T-helper 17 cell (primary cell): ENCODE measurements at places on chromosomes 13 and 19.

- no peak for DNase-seq
Observed at GRCh38 chr13:68727798-68728197, 1379.8 kb upstream of the ATXN8OS start.

DNA sequence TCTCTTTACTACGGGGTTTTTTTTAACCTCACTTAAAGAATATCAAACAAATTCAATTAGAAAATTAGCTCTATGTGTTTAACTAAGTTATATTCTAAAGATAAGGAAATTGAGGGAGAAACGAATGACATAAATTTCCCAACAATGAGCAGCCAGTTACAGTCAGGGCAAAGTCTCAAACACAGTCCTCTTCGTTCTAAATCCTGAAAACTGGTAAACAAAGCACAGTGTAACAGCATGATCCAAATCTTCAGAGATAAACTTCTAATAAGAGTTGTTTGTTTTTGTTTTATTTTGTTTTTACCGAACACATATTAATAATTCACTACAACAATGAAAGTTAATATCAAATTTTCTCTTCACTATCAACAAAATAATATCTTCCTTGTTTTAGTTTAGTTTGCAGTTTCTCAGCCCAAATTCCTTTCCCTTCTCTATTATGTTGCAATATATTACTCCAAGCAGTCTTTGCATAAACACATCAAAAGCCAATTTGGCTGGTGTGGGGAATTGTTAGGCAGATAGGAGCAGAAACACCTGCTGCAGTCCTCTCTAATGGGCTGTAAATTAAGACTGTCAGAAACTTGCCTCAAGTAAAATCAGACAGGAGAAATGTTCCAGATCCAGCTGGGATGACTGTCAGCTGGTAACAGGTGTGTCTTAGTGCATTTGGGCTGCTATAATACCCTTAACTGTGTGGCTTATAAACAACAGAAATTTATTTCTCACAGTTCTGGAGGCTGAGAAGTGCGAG, 106.5 kb upstream of the SGCG start:
- no peak for DNase-seq

DNA sequence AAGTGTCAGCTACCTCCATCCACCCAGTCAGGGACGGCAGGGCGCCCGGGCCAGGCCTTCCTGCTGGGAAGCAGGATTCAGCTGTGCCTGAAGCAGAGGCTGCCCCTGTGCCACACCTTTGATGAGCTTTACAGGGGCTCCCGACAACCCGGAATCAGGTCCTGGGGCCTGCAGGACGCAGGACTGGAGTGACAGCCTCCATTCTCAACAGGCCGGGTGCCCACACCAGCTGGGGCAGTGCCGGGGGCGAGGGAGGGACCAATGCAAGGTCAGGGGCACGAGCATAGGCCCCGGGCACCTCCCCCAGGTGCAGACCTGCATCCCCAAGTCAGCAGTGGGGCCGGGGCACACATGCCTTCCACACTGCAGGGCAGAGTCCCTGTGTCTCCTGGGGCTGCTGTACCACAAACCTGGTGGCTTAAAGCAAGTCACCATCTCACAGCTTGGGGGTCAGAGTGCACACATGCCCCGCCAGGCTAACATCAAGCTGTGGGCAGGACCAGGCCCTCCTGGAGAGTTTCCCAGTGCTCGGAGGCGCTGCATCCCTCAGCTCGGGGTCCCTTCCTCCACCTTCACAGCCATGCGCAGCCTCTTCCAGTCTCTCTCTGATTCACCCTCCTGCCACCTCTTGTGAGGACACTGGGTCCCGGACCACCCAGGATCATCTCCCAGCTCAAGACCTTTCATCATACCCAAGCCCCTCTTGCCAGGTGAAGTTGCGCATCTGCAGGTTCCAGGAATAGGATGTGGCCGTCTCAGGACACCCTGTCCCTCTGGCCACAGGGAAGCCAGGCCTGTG, 13.4 kb downstream of the UBXN6 start:
- DNase-seq: no peak

DNA sequence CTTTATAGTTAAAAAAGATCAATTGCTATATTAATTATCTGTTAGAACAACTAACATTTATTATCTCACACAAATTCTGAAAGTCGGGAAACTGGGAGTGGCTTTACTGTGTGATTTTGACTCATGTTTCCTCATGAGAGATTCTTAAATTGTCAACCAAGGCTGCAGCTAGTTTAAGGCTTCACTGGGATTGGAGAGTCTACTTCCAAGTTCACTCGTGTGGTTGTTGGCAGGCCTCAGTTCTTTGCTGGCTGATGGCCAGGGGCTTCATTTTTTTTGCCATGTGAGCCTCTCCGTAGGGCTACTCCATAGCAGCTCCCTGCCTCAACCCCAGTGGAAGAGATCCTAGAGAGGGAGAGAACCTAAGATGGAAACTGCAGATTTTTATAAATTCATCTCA, 24.5 kb upstream of the LPAR6 start:
- DNase-seq: no peak

DNA sequence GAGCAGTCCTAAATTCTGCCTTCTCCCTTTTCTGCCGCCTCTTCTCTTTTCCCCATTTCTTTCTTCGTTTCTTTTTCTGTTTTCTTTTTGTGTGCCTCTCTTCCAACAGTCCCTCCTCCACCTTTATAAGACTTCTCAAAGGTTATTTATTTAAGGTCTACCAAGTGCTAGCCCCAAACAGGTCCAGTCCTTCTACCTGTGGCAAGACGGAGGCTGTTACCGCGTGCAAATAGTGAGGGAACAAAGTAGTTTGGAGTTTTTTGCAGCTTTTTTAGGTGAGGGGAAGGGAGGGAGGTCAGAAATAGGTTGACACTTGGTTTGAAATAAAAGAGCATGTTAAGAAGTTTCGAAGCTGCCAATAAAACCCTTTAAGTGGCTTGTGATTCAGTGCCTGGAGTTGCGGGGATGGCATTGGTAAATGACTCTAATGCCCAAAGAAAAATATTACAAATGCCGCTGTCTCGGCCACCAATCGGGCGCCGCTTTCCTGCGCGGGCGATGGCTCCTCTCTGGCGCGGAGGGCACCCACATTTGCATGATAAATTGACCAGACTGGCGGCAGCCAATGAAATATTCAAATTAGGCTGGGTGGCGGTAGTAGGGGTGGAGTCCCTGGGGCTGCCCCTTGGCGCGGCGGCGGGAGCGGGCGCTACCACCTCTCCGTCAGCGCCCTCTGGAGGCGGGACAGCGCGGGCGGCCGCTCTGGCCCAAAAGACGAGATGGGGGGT, 7.5 kb upstream of the TSHZ3 start:
- peak; percentile 41 for DNase-seq

- no peak for DNase-seq
Observed at GRCh38 chr13:65336916-65337315, 1893.2 kb downstream of the PCDH9 start.

DNA sequence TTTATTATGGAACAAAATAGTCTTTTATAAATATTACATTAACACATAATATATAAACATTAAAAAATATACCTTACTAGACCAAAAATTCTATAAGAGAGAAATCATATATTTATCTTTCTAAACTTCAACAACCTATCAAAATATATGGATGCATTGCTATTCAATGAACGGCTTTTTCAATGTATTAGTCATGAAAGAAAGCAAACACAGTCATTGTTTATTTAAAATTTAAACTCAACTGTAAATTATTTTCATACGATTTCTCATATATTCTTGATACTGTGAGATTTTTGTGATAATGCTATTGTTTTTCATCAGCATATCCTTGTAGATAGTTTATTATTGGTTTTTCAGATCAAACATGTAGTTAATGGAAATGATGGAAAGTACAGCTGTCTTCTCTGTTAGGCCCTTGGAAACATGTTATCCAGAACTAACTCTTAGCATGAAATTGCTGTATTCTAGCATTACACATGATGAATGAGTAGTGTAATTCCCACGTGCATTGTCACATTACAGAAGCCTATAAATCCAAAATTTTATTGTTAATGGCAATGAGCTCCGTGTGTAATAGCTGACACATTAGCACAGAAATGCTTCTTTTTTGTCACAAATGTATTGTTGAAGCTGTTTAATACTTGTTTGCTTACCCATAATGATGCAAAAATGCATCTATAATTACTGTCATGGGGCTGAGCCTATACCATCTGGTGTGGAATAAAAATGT, 1639.9 kb downstream of the SLITRK5 start:
- no peak for DNase-seq

- DNase-seq: no peak
Observed at GRCh38 chr13:110492679-110493593, 68.6 kb downstream of the RAB20 start.

DNA sequence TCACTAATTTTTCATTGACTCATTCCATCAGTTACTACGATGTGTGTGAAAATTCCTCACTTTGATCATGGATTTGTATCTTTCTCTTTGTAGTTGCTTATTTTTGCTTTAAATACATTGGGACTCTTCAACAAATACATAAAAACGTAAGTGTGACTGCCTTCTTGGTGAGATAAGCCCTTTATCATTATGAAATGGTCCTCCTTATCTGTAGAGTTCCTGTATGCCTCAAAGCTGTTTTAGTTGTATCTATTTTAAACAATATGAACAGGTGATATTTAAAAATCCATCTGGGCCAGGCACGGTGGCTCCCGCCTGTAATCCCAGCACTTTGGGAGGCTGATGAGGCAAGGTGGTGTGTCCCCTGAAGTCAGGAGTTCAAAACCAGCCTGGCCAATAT, 11.3 kb downstream of the DCUN1D2 start:
- no peak for DNase-seq

- DNase-seq: no peak
Observed at GRCh38 chr19:32322541-32322940, 22.9 kb upstream of the ZNF507 start.

- DNase-seq: no peak
Observed at GRCh38 chr13:74250738-74251190, 116.6 kb upstream of the KLF12 start.

GRCh38 chr13:39494006-39494405, 109.0 kb downstream of the LHFPL6 start:
- no peak for DNase-seq

GRCh38 chr13:98447881-98448641, 128.8 kb downstream of the STK24 start:
- no peak for DNase-seq

GRCh38 chr19:57135797-57136196, 9.2 kb downstream of the ZIM3 start:
- DNase-seq: no peak

GRCh38 chr13:21934284-21934683, 263.4 kb downstream of the FGF9 start:
- DNase-seq: no peak

DNA sequence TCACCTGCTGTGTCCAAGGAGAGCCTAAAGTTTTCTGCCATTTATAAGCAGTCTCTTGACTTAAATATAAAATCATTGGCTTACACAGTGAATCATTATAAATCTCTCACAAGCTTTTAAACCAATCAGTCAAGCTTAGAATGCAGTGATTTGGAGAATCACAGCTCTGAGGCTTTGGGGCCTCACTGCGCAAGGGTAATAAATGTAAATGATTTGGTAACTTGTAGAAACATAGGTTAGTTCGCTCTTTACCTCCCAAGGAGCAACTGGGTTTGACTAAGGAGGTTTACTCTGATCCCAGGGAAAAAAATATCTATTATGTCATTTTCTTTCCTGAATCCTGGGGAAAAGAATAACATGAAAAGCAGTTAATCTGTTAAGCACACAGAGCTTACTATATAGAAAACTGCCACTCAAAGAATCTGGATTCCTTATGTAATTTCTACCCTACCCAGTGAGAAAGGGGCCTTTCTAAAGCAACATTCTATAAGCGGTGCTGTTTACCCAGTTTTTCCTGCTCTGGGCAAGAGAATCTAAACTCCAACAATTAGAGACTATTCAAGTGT, 128.2 kb downstream of the MZT1 start:
- DNase-seq: no peak

- peak; percentile 100 for DNase-seq
Observed at GRCh38 chr19:50383852-50384684, at the start of gene POLD1. Gene POLD1, plus strand, starts transcription at chr19:50384347. Its CDS starts 14,505 bp downstream, at chr19:50398852.

- no peak for DNase-seq
Observed at GRCh38 chr19:2003874-2004273, 11.6 kb downstream of the BTBD2 start.

DNA sequence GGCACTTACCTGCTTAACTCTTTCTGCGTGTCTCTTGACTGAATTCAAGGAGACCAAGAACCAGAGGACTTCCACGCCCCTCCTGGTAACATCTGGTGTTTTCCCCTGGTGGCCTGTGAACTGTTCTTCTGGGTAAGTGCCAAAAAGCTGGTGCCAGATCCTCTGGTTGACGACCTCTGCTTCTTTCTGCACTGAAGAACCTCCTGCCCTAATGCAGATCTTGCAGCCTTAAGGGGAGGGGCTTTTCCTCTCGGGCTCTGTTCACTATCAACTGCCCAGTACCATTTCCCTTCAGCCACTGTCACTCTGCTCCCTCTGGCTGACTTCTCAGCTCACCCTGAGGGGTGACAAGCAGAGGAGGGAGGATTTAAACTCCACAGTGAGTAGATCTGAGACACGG, 6.1 kb upstream of the ERVV-1 start:
- DNase-seq: no peak
